ENCODE measurements at places on chromosomes 2 and 18. TPM values are rescaled to one million over a fixed set of nuclear protein-coding genes. Genes with fewer than 3 reads are reported as not detected.
A peak's percentile ranks its signal among the peaks of the same experiment; 100 is the strongest.

Gene PLEK
- 0.40 TPM for total RNA-seq

GRCh38 chr18:35026407-35027061, 14.7 kb upstream of the MAPRE2 start:
- H3K4me1 ChIP-seq = peaks cover 45% of the 10 kb centered on the region
- peaks cover 3% of the 10 kb centered on the region for H3K27me3 ChIP-seq
- H3K36me3 ChIP-seq = peaks cover 10% of the 10 kb centered on the region
- H3K4me3 ChIP-seq = no peak overlapping the region
- peak; percentile 48 for DNase-seq

GRCh38 chr2:56021136-56021474, 97.5 kb upstream of the EFEMP1 start:
- H3K36me3 ChIP-seq = no peaks in the 10 kb centered on the region
- no peak overlapping the region for H3K4me3 ChIP-seq

Gene SERPINB10
- not detected for total RNA-seq

- H3K4me3 ChIP-seq = no peak overlapping the region
- H3K4me1 ChIP-seq = peaks cover 8% of the 10 kb centered on the region
- H3K36me3 ChIP-seq = no peaks in the 10 kb centered on the region
- H3K27ac ChIP-seq = no peak overlapping the region
- DNase-seq = no peak
Observed at GRCh38 chr2:9573013-9573720, 17.5 kb upstream of the ADAM17 start.

- peaks cover 17% of the 10 kb centered on the region for H3K36me3 ChIP-seq
- peaks cover 3% of the 10 kb centered on the region for H3K4me1 ChIP-seq
- DNase-seq = no peak
- peaks cover 11% of the 10 kb centered on the region for H3K27me3 ChIP-seq
Observed at GRCh38 chr2:238168196-238169047, 9.7 kb downstream of the ERFE start.
